ENCODE measurements at places on chromosomes 2 and 18. TPM values are rescaled to one million over a fixed set of nuclear protein-coding genes. Genes with fewer than 3 reads are reported as not detected.

Gene AMER3
- polyA plus RNA-seq, result 0.46 TPM

Gene CCDC178
- 0.16 TPM for polyA plus RNA-seq

Gene NBEAL1
- 7.3 TPM for polyA plus RNA-seq

Gene C2orf92
- 21.8 TPM for polyA plus RNA-seq

Gene NPHP1
- 10.3 TPM for polyA plus RNA-seq

Gene EFR3B
- 18.5 TPM for polyA plus RNA-seq

Gene ASPRV1
- 3.5 TPM for polyA plus RNA-seq

Gene IL1RN
- 1.4 TPM for polyA plus RNA-seq

Gene LCT
- polyA plus RNA-seq, result not detected

Gene GALNT3
- polyA plus RNA-seq, result 1.5 TPM

Gene NR4A2
- polyA plus RNA-seq, result 14.1 TPM

Gene EVX2
- not detected for polyA plus RNA-seq

Gene COLEC12
- 1.5 TPM for polyA plus RNA-seq

Gene BUB1
- 2.0 TPM for polyA plus RNA-seq

Gene NUP35
- polyA plus RNA-seq, result 8.6 TPM
